ENCODE measurements at places on chromosomes 13 and 19.
A peak's percentile ranks its signal among the peaks of the same experiment; 100 is the strongest.

GRCh38 chr19:18672606-18673337 lies 10.7 kb upstream of the CRTC1 start:
- DNase-seq, result no peak

- no peak for DNase-seq
Measured at GRCh38 chr13:50714891-50715290, 128.6 kb downstream of the DLEU7 start.

DNA sequence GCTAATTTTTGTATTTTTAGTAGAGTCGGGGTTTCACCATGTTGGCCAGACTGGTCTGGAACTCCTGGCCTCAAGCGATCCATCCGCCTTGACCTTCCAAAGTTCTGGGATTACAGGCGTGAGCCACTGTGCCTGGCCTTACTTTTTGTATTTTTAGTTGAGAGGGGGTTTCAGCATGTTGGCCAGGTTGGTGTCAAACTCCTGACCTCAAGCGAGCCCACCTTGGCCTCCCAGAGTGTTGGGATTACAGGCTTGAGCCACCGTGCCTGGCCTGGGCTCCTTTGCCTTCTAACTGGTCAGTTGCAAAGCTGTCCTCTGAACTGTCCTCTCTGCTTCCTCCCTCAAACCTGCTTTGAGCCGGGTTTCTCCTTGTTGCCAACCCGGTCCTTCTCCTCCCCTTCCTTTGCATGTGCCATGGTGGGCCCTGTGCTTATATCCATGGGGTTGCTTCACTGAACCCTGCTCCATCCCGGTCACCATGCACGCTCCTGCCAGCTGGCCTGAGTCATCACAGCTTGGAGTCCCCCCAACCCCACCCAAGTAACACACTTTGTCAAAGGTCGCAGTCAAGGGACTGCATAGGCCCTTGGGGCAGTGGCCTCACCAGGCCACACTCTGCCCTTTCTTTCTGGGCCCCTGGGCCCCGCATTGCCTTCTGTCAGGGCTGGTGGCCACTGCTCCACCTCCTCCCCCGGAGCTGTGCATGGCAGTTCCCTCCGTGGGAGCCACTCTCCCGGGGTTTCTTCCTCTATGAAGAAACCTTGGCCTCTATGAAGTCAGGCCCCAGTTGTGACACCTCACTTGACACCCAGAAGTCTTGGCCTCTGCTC lies 21.2 kb downstream of the WTIP start:
- DNase-seq, result no peak

- DNase-seq, result no peak
Measured at GRCh38 chr13:113783966-113784644, 25.1 kb downstream of the TMEM255B start.

- DNase-seq, result no peak
Measured at GRCh38 chr19:581399-582111, 8.1 kb upstream of the HCN2 start.

GRCh38 chr19:14181906-14182305 lies 24.1 kb downstream of the ADGRL1 start:
- DNase-seq, result no peak

DNA sequence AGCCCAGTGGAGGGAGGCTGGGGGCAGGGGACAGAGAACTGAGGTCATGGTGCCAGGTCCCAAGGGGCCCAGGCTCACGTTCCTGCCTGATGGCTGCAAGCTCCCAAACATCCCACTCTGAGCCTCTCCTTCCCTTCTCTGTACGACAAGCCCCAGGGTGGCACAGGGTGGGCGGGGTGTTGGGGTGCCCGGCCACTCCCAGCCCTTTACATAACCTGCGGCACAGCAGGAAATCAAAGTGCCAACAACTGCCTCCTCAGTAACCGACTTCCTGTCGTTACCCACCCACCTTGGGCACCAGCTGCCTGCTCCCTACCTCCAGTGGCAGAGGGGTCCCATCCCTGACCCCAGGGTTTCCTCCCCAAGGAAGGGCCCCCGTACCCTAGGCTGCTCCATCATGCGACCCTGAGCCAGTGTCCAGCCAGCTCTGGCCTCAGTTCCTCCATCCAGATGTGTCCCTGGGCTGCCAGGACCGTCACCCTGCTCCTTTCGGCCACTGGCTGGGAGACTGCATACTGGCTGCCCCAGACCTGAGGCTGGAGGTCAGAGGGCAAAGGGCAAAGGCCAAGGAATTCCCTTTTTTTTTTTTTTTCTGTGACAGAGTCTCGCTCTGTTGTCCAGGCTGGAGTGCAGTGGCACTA lies 27.7 kb upstream of the NFIC start:
- peak; percentile 53 for DNase-seq

GRCh38 chr13:114099918-114100445 lies 32.4 kb downstream of the RASA3 start:
- DNase-seq, result no peak

GRCh38 chr13:34031610-34032009 lies 213.7 kb downstream of the RFC3 start:
- no peak for DNase-seq

- DNase-seq, result no peak
Measured at GRCh38 chr13:21825186-21825585, 154.3 kb downstream of the FGF9 start.

- no peak for DNase-seq
Measured at GRCh38 chr13:114237415-114238112, 2.9 kb downstream of the CDC16 start.

DNA sequence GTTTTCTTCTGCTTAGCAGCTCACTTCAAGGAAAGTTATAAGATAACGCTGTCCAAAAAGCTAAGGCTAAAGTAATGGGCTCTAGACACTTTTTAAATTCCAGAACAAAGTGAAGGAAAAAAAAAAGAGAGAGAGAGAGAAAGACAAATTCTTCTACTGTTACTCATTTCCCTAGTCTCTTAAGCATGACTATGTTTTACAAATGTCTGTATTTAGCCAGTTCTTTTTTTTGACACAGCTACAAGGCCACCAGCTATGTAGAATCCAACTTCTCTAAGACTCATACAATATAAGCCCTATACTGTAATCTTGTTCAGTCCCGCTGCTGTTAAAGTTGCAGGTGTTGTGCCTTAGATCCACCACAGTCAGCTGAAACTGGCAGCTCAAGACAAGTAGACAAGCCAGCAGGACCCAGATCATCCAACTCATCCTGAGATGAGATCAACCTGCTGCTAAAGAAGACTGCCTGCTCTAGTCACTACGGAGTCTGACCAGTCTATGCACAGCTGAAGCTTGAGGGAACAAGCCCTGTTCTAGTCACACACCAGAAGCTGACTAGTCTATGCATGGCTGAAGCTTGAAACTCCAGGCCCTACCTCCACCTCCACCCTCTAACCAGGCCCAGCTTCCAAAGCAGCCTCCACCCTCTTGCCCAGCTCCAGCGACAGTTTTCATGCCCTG lies 10.3 kb upstream of the ZNF83 start:
- DNase-seq, result no peak

- DNase-seq, result no peak
Measured at GRCh38 chr13:50979187-50979586, 69.6 kb downstream of the RNASEH2B start.

GRCh38 chr13:97114651-97115050 lies 107.5 kb upstream of the MBNL2 start:
- DNase-seq, result no peak

GRCh38 chr13:99658261-99658991 lies 157.2 kb downstream of the TM9SF2 start:
- peak; percentile 40 for DNase-seq

DNA sequence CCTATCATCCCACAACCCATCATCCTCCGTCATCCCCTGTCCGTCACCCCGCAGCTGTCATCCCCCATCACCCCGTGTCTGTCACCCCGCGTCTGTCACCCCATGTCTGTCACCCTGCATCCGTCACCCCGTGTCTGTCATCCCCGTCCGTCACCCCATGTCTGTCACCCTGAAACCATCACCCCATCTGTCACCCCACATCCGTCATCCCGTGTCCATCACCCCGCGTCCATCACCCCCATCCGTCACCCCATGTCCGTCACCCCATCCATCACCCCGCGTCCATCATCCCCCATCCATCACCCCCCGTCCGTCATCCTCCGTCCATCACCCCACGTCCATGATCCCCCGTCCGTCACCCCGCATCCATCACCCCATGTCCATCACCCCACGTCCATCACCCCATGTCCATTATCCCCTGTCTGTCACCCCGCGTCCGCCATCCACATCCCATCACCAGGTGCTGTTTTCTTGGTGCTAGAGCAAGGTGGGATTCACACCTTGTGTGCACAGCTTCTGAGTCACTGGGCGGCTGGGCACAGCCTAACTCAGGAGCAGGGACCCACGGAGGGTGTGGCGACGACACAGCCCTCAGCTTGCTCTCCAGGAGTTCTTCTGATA lies 24.2 kb downstream of the RASA3 start:
- DNase-seq, result no peak

GRCh38 chr13:23758798-23759527 lies 130.2 kb downstream of the MIPEP start:
- no peak for DNase-seq

- no peak for DNase-seq
Measured at GRCh38 chr13:111368091-111368490, 47.6 kb downstream of the TEX29 start.

GRCh38 chr19:42246143-42246921 lies 3.9 kb upstream of the GSK3A start:
- no peak for DNase-seq

DNA sequence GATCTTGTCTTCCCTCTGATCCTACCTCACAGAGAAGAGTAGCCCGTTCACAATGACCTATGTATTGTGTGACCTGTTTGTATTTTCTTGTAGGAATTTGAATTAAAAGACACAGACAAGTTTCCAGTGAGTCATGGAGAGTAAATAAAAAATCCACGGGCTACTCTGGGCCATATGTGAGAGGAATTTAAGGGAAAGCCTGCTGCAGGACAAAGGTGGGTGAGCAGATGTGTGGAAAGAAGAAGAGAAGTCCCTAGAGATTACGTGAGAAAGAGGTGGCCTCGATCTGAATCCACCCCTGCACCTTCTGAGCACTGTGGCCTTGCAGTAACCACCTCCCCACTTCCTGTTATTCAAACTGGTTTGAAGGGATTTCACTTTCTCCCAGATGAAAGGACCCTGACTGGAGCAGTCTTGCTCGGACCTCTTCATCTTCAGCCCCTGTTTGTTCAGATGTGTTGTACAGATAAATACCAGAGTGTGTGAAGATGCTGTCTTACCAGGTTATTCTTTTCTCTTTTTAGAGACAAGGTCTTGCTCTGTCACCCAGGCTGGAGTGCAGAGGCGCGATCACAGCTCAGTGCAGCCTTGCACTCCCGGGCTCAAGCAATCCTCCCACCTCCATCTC lies 205.4 kb downstream of the PDS5B start:
- DNase-seq, result no peak

- no peak for DNase-seq
Measured at GRCh38 chr13:34822650-34823049, 119.4 kb upstream of the NBEA start.

DNA sequence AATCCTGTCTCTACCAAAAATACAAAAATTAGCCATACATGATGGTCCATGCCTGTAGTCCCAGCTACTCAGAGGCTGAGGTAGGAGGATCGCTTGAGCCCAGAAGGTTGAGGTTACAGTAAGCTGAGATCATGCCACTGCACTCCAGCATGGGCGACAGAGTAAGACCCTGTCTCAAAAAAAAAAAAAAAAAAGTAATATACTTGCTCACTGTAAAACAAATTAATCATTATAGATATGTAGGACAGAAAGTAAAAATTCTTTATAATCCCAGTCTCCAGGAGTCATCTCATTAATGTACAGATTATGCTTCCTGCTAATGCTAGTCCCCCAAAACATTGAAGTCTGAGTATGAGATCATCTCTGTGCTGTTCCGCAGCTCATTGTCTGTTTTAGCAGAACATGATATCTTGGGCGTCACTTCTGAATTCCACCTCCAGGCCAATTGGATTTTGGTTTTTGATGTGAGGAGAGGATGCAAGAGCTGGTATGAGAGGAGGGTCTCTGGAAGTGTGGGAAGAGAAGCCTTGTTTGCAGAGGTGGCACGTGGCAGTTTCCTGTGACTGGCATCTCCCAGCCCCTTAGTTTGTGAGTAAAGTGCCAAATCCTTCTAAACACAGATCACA lies 75.4 kb upstream of the NPAS1 start:
- no peak for DNase-seq

DNA sequence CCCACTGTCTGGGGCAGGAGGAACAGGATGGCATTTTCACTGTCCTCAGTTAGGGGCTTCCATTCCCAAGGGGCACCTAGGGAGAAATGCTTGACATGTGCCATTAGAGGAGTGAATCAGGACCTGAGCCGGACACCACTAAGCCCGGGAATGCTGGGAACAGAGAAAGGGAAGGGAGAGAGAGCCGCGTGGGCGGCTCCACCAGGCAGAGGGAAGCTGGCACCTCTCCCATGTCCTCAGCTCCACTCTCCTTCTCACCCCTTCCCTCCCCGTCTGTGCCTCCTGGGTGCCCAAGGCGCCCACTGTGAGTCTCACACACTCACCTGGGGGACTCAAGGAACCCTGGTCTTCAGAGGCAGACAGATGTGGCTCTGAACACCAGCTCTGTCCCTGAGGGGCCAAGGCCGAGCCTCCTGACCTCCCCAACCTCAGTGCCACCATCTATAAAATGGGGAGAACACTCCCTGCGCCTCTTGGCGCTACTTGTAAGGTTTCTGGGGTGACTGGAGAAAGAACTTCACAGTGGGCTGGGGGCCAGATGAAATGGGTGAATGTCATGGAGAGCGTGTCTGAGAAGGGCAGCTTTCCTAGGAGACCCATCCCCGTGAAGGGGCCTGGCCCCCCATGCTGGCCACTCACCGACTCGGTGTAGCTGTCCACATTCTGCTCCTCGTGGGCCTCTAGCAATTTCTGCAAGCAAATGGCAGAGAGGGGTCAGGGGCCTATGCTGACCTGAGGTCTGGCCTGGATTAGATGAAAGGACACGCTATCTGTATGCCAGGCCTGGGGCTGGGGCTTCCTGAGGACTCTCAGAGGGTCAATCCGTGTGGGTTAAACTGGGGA lies 5.3 kb upstream of the KPTN start:
- DNase-seq, result no peak

DNA sequence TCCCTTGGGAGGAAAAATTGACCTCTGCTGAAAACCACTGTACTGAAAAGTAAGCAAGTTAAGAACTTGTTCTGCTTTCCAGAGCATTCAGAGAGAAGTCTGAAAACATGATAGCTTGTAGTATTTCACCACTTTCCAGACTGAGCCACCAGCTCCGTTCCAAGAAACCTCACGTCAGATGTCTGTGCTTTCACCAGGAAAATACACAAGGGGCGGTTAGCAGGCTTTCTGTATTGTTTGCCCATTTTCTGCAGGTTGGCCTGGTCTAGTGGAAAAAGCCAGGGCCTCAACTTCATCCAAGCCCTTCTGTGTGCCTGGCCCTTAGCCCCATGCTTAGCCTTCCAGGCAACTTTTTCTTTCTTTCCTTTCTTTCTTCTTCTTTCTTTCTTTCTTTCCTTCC lies 36.4 kb downstream of the RXFP2 start:
- no peak for DNase-seq

GRCh38 chr13:30607908-30608307 lies 9.8 kb upstream of the USPL1 start:
- peak; percentile 39 for DNase-seq

GRCh38 chr19:49442771-49443365 lies 1.5 kb upstream of the SLC17A7 start:
- DNase-seq, result peak; percentile 37

DNA sequence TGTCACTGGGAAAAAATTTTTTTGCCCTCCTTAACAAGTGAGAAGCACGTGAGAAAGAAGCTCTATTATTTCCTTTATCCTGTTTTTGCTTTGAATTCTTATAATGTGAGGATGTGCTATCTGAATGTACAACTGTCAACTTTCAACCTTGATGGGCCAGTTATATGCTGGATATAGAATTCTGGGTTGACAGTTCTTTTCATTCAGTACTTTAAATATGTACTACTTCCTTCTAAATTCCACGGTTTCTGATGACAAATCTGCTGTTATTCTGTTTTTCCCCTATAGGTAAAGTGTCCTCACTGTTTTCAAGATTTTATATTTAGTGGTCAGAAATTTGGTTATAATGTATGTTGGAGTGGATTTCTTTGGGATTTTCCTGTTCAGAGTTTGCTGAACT lies 29.9 kb downstream of the ZDHHC20 start:
- DNase-seq, result no peak
